ENCODE measurements at places on chromosomes 5 and 9.

DNA sequence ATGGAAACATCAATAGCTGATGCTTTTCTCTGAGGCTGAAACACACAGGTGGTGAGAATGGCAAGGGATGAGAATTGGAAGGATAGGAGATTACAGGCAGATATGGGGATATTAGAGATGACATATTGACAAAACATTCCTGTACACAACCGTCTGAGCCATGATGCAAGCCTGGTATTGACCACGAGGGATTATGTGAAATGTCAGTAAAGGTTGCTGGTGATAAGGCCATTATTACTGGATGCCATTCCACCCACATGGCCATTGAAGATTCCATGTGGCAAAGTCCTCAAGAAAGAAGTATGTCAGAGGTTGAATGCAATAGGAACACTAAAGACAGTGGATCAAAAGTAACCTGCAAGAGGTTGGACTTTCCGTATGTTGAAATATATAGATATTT is 15.7 kb downstream of the GRAMD2B start:
- no peak for DNase-seq

- DNase-seq, result no peak
Observed at GRCh38 chr5:123429993-123430392, 6.8 kb upstream of the CEP120 start.

- no peak for DNase-seq
Observed at GRCh38 chr5:1262381-1262780, 32.5 kb downstream of the TERT start.

- no peak for DNase-seq
Observed at GRCh38 chr9:122333169-122333808, 37.5 kb upstream of the PTGS1 start.

DNA sequence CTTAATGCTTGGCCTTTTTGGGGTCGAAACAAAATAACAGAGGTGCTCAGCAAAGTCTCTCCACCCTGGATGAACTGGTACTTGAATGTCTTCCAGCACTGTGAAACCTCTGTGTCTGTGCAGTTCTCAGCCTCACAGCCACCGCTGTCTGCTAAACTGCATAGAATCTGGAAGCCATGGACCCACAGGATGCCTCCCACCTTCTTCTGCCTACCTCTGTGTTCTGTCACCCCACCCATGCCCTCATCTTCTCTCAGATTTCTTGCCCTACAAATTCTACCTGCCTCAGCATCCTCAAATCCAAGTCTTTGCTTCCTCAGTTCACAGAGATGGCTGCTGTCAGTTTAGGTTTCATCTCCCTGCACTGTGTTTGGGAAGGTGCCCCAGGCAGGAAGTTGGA is 35.6 kb downstream of the EXOSC2 start:
- no peak for DNase-seq

GRCh38 chr5:127551410-127552041 is 34.1 kb downstream of the PRRC1 start:
- DNase-seq, result no peak

GRCh38 chr9:33329979-33330378 is 39.7 kb downstream of the NFX1 start:
- no peak for DNase-seq

- DNase-seq, result no peak
Observed at GRCh38 chr5:35356725-35357124, 126.4 kb upstream of the PRLR start.

DNA sequence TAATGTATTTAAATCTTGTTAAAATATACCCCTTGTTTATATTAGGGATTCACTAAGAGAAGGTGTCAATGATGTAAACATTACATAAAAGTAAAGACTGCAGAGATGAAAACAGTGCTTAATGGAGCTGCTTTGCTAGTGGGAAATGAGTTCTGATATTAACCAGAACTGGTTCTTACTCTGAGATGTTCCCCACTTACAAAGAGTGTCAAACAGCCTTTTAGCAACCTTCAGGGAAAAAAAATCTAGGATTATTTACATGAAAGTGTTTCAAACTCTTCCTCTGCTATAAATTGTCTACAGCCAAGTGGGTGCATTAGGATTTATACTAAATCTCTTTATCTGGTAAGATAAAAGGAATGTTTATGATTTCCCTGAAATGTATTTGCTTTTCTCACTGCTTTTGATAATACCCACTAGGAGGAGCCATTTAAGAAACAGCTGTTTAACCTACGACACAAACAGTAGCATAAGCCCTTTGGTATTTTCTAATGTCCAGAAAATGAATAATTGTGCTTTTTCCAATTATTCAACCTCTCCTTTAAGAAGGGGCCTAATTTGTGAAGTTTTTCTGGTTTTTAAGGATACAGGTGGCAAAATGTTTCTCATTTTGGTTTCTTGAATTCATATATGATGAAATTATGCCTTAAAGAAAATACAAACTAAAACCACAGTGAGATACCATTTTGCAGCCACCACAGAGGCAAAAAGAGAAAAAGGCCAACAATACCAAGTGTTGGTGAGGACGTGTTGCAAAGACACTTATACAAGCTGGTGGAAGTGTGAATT is 186.3 kb downstream of the TLE4 start:
- DNase-seq, result no peak

DNA sequence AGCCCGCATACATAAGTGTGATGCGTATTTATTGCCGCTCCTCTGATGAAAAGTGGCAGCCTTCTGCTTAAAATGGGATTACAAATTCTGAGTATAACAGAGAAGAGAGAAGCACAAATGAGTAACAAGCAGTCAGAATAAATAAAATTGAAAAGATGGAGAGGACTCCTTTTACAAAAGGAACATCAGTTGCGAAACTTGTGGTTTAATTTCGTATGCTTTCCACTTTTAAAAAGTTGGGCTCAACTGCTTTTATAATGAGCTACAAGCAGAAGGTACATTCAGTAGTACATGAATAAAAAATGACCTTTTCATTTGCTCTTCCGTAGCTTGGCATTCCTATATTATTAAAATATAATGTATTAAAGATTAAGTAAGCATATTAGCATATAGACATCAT is 320.0 kb downstream of the FBXL17 start:
- DNase-seq, result no peak

DNA sequence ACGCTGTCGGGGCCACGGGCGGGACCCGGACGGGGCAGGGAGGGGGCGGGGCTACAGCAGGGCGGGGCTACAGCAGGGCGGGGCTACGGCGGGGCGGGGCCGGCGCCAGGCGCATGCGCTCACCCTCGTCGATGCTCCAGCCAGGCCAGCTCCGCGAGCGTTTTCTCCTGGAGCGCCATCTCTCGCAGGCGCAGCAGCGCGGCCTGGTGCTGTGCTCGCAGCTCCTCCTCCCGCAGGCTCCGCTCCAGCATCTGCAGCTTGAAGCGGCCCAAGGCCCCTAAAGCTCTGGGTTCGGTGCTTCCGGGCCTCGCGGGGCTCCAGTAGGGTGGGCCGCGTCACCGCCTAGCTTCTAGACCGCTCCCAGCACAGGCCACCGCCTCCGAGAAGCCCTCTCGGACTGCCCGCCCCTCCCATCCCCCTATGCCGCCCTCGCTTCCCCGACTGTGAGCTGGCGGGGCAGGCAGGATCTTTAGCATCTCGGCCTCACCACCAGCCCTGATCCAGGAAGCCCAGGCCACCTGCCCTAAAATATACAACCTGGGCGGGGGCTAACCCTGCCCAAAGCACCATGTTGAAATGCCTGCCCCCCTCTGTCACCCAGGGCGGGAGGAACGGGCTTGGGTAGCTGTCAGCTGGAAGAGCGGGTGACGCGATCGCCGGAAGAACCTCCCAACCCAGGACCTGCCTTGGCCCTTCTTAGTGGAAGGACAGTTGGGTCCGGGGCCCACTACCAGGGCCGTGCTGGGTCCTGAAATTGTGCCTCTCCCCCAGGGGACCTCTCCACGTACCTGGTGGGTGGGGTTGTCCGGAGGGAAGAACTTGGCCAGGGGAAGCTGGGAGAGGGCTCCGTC is 21.9 kb upstream of the QSOX2 start:
- DNase-seq, result peak; percentile 56

- no peak for DNase-seq
Observed at GRCh38 chr5:17439956-17440355, 58.1 kb upstream of the TAF11L2 start.

- DNase-seq, result no peak
Observed at GRCh38 chr9:37977851-37978480, 74.0 kb upstream of the SLC25A51 start.

DNA sequence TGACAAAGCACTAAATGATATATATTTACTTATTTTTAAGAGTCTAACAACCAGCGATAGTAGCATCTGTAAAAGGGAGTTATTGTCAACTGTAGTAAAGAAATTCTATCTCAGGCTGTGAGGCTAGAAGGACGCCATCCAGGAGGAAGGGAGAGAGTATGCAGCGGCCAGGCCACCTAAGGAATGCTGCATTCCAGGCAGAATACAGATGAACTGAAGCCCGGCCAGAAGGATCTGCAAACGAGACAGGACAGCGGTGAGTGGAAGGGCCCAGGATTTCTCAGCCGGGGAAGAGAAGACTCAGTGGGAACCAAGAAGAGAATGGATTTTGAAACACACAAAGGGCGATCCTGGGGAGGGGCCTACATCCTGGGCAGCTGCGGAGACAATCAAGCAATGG is 7.4 kb downstream of the RETREG1 start:
- no peak for DNase-seq

Measured in stimulated activated CD8-positive, alpha-beta memory T cell treated with anti-CD3 and anti-CD28 coated beads, Interleukin-4, amount 100 ng/mL, for 1 hour (primary cell).